ENCODE measurements at places on chromosomes 3 and 15. TPM values are rescaled to one million over a fixed set of nuclear protein-coding genes. Genes with fewer than 3 reads are reported as not detected.
A peak's percentile ranks its signal among the peaks of the same experiment; 100 is the strongest.

DNA sequence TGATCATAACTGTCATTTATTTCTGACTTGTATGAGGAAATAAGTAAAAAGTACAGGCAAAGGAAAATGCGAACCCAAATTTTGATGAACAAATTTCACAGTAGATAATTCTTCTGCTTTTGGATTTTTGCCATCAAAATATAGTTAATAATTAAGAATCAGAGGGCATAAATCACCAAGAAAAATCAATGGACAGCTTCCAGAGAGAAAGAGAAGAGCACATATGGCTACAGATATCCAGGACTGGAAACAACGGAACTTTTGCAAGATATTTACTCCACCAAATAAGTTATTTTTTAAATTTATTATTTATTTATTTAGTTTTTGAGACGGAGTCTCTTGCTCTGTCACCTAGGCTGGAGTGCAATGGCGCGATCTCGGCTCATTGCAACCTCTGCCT is 35.1 kb upstream of the NANOGP8 start:
- DNase-seq = no peak

GRCh38 chr3:151446002-151446340 is 14.9 kb downstream of the IGSF10 start:
- DNase-seq = no peak

DNA sequence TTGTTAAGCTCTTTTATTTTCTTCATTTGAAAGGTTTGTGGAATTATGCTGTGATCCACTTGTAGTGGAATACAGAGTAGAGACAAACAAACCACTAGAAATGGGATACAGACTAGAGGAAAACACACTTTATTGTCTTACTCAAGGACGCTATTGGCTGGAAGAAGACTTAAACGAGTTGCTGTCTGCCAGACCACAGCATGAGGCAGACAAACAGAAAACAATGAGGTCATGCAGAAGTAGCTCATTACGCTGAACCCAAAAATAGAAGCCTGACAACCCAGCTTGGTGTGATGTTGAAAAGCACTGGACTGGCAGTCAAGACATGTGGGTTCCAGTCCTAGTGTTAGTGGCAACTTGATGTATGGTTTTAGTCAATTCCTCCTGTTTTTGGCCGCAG is 62.4 kb upstream of the P3H2 start:
- DNase-seq = peak; percentile 95

Gene ZNF501
- 2.4 TPM for total RNA-seq

Gene FBXO45
- total RNA-seq = 9.2 TPM

Gene EPM2AIP1
- total RNA-seq = 7.4 TPM

Gene SAMMSON
- not detected for total RNA-seq

DNA sequence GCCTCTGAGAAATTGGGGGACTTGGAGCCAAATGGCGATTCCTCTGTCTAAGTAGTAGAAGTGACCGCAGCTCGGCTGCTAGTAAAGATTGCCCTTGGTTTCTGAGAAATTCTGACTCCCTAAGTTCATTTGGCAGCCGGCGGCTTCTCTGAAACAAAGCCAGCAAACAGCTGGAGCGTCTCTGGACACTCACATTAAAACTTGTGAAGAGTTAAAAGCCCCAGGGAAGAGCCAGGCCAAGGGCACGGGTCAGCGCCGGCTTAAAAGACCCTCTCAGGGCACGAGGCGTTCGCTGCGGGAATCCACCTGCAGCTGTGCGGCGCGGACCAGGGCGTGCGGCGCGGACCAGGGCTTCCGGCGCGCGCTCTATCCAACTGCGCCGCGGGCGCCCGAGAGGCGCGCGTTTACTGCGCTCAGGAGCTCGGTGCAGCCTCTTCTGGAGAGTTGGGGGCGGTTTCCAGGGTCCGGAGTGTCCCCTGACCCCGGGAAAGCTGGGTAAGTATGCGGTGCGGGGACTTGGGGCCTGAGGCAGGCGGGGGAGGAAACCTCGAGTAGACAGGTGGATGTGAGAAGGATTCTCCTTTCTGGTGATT is at the start of gene COL6A5:
COL6A5 (plus strand) TSS at position 186 of the 593 bp plus-strand sequence. CDS start 27,967 bp downstream, outside the sequence.
- DNase-seq = no peak

DNA sequence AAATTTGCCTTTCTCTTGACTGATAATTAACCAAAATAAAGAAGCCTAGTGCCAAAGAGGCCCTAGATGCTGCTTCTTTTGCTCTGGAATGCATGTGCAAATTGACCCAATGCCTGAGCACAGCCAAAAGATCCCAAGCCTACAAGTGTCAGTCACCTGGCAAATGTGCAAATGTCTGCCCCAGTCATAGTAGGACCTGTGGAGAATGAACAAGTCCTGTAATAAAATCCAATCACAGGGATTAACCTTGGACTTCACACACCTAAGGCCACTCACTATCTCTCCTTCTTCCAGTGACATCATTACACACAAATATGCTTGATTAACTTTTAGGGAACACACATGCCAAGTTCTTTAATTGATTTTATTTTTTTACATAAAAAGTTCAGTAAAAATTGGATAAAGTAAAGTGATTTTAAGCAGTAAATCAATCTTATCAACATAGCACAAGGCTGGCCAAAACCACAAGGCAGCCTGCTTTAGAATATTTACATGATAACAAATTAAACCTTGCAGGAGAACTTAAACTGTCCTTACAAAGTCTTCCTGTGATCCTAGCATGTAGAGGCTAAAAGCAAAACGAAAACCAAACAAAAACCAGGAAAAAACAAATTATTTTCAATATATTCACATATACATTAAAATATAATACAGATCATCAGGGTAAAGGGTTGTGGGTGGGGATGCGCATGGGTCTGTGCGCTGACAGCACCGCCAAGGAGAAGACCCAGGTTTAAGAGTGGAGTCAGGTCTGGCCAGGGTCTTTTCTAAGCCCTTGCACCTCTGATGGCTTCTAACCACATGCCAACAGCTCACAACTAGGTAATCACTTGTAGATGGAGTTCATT is 36.8 kb downstream of the NBEAL2 start:
- DNase-seq = no peak

DNA sequence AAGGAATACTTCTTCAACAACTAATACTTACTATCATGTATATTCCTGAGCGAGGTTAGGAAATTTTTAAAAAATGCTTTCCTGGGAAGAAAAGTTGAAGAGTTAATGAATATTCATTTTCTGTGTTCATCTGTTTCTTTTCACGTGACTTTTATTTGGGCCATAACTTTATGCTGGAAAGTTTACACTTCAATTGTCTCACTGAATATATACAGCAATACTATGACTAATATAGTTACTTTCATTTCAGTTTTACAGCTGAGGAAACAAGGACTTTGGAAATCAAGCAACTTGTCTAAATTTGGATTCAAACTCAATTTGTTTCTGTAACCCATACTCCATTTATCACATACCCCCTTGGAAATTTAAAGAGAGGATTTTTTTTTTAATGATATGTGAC is 894.2 kb downstream of the ROBO1 start:
- no peak for DNase-seq

DNA sequence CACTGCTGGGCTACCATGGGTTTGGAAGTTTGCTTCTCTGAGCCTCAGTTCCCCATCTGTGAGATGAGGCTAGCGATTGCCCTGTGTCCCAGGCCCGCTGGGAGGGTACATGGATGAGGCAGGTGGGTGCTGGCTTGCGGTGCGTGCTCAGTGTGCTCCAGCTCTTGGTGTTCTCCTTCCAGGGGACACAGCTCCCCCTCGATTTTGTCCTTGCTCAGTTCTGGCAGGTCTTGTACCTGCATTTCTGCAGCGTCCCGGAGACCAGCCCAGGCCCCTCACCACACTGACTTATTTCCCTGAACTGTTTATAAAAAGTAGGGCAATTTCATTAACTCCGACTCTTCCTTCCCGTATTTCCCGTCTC is 95.4 kb downstream of the TBC1D2B start:
- DNase-seq = no peak

- no peak for DNase-seq
These were observed 182.3 kb upstream of the NDN start for GRCh38 chr15:23869396-23869795.

DNA sequence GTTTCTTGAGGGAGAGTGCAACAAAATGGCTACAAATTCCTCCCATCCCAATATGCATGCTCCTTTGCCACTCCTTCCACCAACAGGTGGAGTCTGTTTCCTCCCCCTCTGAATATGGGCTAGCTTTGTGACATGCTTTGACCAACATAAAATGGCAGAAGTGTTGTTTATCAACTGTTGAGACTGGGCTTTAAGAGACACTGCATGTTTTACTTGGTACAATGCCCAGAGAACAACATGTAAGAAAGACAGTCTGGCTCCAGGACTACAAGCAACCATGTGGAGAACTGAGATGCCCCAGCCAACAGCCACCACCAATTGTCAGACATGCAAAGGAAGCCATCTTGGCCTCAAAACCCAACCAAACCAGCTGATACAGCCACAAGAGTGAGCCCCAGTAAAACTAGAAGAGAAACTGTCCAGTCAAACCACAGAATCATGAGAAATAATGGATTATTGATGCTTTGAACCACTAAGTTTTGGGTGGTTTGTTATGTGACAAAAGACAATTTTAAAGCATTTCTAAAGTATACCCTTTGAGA is 40.5 kb downstream of the NUDT16 start:
- DNase-seq = no peak

Gene GP5
- total RNA-seq = under 0.01 TPM

Gene HEXA
- 58.0 TPM for total RNA-seq

Gene GLDN
- total RNA-seq = not detected

DNA sequence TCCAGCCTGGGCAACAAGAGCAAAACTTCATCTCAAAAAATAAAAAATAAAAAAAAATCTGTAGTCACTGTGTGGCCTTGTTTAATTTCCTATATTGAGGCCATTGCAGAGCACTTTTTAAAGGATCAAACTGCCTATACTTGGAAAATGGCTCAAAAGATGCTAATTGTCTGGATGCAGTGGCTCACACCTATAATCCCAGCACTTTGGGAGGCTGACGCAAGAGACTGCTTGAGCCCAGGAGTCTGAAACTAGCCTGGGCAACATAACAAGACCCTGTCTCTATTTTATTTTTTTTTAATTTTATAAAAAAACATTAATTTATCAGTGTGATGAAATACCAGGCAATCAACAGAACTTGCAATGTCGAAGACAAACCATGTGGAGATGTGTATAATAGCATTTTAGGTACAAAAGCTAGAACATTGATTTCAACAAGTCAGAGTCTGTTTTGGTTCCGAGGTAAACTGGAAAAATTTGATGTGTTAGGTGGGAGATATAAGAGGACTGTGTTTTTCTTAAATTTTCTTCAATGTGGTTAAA is 47.0 kb upstream of the SETD2 start:
- no peak for DNase-seq

Gene KCNMB2
- total RNA-seq = not detected

Gene DLL4
- total RNA-seq = 48.0 TPM

Gene GOLGA8R
- total RNA-seq = 0.22 TPM

Gene POMGNT2
- total RNA-seq = 3.3 TPM

DNA sequence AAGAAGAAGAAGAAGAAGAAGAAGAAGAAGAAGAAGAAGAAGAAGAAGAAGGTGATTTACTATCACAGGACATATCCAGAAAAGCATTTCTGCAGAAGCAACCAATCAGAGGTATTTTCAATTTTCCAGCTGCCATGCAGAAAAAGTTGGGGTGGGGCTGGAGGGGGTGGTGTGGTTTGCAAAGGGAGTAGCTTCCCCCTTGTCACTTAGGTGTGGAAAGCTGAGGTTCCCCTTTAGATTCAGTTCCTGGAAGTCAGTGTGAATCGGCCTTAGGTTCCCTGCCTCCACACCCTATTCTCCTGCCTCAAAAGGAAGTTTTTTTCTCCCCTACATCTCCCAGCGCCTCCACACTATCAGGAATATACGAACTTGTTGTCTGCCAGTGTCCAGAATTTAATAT is 276.7 kb upstream of the ARRDC4 start:
- no peak for DNase-seq

- peak; percentile 61 for DNase-seq
These were observed 570 bp downstream of the PCNP start for GRCh38 chr3:101574388-101575112.

GRCh38 chr3:108281670-108282069 is 14.7 kb upstream of the HHLA2 start:
- no peak for DNase-seq

- no peak for DNase-seq
These were observed 183.6 kb upstream of the PROK2 start for GRCh38 chr3:71968544-71968943.

Gene C3orf70
- total RNA-seq = 0.65 TPM

Gene INAFM2
- 11.3 TPM for total RNA-seq

GRCh38 chr3:165196577-165197480 is 645 bp upstream of the SLITRK3 start:
- no peak for DNase-seq

- DNase-seq = peak; percentile 12
These were observed 15.0 kb downstream of the CEP152 start for GRCh38 chr15:48795901-48796300.

DNA sequence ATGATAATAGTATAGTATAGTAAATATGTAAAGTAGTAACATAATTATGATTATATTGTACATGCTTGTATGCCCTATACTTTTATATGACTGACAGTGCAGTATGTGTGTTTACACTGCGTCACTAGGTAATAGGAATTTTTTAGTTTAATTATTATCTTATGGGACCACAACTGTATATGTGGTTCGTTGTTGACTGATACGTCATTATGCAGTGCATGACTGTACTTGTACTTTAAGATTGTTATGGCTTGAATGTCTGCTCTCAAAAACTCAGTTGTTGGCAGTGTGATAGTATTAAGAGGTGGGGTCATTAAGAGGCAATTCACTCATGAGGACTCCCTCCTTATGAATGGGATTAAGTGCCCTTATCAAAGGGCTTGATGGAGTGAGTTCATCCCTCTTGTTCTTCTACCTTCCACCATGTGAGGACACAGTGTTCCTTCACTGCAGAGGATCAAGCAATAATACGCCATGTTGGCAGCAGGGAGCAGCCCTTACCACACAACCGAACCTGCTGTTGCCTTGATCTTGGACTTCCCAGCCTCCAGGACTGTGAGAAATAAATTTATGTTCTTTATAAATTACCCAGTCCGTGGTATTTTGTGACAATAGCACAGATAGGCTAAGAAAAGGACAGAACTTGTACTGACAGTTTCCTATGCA is 152.2 kb downstream of the NEK11 start:
- no peak for DNase-seq

GRCh38 chr3:159907828-159908227 is 80.8 kb upstream of the IL12A start:
- no peak for DNase-seq

DNA sequence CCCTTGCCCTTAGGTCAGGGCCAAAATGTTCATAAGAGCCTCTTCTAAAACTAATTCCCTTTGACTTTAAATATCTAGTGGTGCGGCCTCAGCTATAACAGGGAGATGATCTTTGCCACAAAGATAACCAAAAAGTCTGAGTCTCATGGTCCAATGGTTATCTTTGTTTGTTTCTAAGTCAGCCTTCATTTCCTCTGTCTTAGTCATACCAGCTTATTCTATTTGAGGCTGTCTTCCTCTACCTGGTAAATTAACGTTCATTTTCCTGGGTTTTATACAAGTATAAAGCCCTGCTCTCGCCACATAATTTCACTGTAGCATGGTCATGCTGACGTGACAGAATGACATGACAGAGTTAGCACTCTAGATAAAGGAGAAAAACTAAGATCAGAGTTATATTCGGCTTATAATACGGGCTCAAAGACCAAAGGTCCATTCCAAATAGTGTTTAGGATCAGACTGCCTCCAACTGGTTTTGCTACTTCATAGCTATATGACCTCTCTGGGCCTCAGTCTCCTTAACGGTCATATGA is 18.4 kb downstream of the ZNF860 start:
- peak; percentile 5 for DNase-seq

Gene ETV5
- total RNA-seq = 20.9 TPM

Measured in lung microvascular endothelial cell (primary cell).